ENCODE measurements at places on chromosomes 16 and 17.

DNA sequence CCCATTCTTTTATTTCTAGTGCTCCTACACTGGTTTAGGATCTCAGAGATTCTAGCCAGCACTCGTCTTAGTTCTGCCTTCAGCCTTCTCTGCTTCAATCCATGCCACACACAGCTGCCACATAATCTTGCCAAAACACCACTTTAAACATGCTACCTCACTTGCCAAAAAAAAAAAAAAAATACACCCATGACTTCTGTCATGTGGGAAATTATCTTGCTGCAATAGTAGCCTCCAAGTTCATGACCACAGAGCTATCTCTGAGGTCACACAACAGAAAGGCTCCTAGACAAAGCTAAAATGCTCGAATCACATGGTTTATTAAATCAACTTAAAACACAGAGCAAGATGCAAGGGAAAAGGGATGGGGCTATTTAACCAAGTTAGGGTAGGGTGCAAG, 18.1 kb downstream of the FZD2 start:
- DNase-seq = no peak

GRCh38 chr17:82018152-82018988, 4.3 kb downstream of the CENPX start:
- DNase-seq = no peak

DNA sequence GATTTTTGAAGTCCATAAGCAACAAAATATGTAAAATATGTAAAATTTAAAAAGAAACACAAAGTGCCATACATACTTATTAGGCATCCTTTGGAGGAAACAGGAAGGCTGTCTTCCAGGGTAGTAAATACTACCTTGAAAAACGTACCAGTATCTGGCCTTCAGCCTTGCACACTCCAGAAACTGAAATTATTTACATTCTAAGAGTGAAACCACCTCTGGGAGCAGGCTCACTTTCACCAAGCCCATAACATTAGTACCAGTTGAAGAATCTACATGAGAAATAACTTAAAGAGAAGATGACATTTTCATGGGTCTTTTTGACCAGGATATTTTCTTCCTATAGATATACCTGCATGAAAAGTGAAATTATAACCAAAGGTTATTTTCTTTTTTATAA, 6.4 kb downstream of the KRTAP9-1 start:
- DNase-seq = no peak

- DNase-seq = no peak
Measured at GRCh38 chr17:17609121-17609520, 17.6 kb upstream of the PEMT start.

- DNase-seq = no peak
Measured at GRCh38 chr16:76897816-76898215, 293.2 kb upstream of the MON1B start.

GRCh38 chr17:49337884-49338283, 24.2 kb downstream of the ZNF652 start:
- no peak for DNase-seq

DNA sequence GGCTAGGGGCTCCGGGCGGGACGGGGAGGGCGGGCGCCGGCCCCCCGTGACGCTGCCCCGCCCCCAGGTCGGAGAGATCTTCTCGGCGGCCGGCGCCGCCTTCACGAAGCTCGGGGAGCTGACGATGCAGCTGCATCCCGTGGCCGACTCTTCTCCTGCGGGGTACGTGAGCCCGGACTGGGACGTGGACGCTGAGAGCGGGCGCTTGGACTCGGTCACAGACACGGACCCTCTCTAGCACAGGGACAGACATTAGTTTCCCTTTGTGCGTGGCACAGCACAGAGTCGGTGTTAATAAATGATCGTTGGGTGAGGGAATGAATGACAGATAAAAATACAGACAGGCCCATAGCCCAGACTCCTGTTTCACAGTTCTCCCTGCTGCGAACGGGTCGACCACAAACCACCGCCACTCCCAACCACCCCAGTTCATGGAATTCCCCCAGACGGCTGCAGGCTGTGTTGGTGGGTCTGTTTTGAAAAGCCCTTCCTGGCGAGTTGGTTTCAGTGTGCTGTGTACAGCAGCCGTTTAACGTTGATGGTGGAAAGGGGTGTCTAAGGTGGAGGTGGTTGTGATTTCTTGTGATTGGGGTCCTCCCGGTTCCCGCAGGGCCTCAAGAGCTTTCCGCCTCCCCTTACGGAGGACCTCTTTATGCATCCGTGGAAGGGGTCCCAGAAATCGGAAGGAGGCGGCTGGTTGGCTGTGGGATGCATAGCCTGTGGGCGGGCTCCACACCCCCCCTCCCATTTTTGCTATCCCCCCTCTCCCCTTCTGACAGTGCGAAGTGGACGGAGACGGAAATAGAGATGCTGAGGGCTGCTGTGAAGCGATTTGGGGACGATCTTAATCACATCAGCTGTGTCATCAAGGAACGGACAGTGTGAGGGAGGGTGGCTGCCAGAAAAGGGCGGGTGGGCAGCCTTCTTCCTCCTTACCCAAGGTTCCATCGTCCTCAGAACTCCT, 2.9 kb downstream of the RNASEK start:
- no peak for DNase-seq

- no peak for DNase-seq
Measured at GRCh38 chr16:67733734-67734470, 14.8 kb upstream of the GFOD2 start.

DNA sequence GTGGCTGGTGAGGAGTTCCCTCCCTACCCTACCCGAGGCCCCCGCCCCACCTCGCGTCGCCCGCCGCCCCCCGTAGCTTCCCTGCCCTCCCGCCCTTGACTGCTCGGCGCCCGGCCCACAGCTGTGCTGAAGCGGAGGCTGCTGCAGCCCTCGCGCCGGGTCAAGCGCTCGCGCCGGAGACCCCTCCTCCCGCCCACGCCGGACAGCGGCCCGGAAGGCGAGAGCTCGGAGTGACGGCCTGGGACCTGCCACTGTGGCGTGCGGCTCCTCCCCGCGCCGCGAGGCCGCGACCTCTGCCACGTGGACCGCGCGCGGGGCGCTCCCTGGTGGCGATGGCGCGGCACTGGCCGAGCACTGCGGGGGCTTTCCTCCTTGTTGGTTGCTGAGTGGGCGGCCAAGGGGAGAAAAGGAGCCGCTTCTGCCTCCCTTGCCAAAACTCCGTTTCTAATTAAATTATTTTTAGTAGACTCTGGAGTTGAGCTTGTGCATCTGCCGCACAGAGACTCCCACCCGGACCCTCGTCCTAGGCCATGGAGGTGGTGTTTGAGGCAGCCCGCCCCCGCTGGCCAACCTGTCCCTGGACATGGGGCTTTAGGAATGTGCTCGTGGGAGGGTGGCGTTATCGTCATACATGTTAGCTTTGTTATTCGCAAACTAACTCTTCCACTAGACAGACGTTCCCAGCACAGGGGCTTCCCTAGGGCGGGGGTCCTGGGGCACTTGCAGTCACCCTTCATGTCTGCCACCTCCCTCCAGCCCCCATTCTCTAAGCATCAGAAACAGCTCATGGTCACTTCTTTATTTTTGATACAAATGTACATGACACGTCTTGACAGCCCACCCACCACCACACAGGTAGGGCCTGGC, 4.4 kb downstream of the TP53I13 start:
- DNase-seq = no peak

DNA sequence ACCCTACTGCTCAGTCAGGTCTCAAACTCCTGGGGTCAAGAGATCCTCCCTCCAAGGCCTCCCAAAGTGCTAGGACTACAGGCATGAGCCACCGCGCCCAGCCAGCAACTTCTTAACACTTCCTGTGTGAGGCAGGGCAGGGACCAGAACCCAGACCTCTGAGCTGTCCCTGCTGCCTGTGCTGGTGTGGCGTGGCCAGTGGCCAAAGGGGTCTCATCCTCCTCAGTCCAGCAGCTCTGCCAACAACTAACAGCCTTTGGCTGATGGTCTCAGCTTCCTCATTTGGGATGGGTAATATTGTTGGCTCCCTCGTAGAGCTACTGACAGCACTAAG, 1.4 kb upstream of the LLGL1 start:
- no peak for DNase-seq

- DNase-seq = no peak
Measured at GRCh38 chr16:55062442-55062841, 131.8 kb downstream of the IRX5 start.

DNA sequence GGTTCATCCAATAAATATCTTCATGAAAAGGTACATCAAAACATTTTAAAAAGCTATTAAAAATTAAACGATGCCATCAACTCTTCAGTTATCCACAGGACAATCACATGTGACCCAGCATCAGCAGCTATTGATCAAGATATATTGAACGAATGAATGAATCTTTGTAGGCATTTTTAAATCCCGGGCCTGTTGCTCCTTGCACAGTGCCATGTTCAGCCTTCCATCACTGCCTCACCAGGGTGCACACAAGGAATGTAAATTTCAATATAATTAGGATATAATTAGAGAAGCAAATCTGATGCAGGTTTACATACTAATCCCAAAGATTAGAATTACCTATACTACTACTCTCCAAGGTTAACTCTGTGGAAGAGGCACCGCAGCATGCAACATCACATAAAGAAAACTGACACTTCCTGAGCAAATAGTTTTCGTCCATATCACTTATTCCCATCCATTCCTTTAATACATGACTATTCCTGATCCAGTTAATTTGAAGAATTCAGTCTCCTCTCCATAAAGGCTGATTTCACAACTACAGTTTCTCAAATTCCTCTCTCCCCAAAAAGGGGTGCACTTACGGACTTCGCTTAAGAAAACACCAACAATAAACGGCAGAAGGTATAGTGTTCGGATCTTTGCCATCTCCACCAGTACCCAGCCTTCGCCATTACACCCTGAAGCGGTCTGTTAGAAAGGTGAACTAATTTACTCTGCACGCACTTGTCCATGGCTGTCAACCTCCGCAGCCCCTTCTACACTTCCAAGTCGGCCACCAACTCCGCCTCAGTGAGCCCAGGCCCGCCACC, 938 bp downstream of the NCOR1 start:
- DNase-seq = no peak

DNA sequence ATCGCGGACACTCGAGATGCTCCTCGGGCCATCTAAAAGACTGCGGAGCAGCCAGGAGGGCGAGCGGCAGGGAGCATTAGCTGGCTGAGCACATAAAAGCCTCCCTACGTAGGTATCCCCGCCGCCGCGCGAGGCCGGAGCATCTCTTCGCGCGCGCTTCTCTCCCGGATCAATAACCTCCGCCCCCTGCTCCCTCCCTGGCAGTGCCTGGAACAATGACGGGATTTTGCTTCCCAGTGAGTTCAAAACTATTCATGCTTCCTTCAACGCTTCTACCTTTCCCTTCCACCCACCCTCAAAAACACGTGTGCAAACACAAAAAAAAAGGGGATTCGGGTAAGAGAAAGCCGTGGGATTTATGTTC, 984 bp downstream of the CENPV start:
- peak; percentile 46 for DNase-seq

GRCh38 chr17:38428643-38429371, 543 bp downstream of the ARHGAP23 start:
- no peak for DNase-seq

DNA sequence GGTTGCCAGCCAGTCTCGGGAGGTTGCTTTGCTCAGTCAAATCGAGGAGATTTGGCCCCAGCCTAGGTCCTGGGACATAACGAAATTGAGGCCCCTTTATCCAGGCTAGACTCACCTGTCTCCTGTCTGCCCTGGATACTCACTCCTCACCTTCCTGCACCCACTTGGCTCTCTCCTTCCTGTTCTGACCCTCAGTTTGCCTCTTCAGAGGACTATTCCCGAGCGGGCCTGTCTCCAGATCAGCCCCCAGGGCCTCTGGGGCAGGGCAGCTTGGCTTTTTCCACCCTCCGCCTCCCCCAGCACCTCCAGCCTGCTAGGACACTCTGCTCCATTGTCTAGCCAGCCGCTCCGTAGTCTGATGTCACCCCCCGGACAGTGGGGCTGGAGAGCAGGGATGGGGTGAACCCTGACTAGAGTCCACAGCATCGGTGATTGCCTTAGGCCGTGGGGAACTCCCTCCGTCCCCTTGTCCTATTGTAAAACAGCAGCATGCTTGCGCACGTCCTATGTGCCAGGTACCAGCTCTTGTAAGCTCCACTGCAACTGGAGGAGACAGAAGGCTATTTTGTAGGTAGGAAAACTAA, 8.8 kb downstream of the WFIKKN2 start:
- no peak for DNase-seq

GRCh38 chr17:82152114-82152513, 54.1 kb upstream of the FASN start:
- DNase-seq = no peak

DNA sequence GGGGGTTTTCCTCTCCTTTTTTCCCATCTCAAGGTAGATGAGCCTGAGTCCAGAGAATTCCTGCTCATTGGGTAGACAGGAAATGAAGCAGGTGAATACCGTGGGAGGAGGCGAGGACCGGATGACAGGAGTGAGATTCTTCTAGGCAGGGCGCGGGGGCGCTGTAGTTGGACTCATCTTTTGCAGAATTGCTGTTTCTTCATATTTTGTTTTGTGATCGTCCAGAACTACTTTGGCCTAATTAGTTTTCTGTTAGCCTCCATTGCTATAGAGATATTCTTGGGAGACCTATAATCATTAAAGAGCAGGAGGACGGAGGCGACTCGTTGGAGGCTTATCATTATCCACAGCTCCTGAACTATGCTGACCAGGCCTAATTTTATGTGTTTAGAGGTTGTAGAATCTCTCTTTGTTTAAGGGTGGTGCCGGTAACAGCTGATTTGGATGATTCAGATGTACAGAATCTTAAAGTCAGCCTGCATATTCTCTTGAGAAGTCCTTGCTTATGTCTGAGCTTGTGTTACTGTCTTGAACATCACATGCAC, 650 bp downstream of the ATP6V0A1 start:
- peak; percentile 41 for DNase-seq

DNA sequence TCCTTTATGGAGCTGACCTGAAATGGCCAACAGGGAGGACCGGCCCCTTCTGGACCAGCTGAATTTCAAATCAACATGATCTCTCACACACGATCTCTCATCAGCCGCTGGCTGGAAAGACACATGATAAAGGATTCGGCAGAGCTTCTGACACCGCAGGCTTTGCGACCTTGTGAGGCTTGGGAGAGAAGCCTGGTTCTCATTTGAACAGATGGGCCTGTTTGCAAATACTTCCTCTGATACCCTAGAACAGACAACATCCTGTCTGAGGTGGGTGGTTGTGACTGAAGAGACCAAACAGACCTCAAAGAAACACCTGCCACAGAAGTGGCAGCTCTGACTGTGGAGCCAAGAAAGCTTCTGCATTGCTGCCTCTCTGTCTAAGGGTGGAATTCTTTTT, 77.9 kb upstream of the SDK2 start:
- DNase-seq = no peak

GRCh38 chr16:31108035-31108793, at the start of gene BCKDK:
Gene BCKDK, plus strand, starts transcription at chr16:31108386. Its CDS starts 838 bp downstream, at chr16:31109224.
- DNase-seq = peak; percentile 53

Measured in left kidney (tissue), 8 donors.